Dorsolateral prefrontal cortex (tissue), 122 donors: ENCODE measurements at places on chromosomes 11 and 22.
A peak's percentile ranks its signal among the peaks of the same experiment; 100 is the strongest.

DNA sequence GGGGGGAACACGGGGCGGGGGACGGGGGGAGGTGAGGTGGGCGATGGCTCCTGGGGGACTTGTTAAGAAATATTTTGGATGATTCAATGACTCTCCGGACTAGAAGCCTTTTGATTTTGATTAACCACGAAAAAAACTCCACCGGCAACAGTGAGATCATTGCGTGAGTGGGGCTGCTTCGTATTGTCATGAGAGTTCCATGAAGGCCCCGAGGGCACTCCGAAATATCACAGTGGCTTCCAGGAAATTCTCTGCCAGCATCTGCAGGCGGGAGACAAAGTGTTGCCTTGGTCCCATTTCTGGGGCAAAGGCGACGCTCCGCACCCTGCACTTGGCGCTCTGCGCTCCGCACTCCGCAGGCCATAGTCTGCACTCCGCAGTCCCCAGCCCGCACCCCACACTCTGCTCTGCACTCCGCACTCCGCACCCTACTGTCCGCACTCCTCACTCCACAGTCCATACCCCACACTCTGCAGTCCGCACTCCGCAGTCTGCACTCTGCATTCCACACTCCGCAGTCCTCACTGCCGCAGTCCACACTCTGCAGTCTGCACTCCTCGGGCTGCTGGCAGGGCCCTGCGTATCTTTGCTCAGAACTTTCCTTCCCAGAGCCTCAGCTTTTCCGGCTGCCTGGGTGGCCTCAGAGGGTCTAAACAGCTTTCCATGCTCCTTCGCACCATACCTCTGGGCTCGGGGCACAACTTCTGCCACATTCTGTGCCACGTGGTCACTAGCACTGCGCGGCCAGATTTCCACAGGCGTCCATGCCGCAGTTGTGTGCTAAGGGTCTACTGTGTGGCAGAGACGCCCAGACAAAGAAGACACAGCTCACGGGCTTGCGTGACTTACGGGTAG is 61.1 kb downstream of the LINC01488 start:
- DNase-seq = no peak

DNA sequence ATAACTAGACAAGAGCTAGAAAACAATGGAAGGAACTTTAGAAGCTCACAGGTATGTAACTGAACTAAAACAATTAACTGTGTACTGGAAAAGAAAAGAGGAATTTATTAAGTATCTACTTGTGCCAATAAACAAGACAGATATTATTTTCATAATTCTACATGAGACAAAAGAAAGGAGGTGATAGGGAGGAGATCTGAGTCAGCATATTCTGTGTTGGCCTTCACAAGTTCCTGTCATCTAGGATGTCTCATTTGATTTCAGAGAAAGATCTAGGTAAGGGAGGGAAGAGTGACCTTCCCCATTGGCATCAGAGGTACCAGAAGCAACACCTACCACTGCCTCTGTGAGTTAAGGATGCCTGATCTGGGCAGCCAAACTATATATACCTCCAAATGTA is 34.8 kb upstream of the TEAD1 start:
- DNase-seq = no peak

GRCh38 chr11:105168457-105168856 is 28.9 kb upstream of the CARD18 start:
- no peak for DNase-seq

DNA sequence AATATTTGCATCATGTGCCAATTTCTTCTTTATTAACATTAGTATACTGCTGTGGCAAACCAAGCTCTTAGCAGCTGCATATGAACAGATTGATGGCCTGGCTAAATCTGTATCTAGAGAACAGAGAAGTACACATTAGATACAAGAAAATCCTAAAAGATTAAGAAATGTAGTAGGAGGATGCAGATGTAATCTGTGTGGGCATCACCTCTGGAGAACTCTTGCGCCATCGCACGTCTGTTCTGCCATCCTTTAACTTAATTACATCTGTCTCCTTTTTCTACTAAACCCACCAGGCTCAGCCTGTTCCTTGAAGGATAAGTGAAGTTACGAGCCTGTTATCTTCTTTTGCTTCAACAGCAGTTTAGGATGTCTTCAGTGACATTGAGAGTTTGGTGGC is 196.4 kb upstream of the PITPNB start:
- no peak for DNase-seq

GRCh38 chr11:119178166-119178680 is 7.1 kb upstream of the NHERF4 start:
- DNase-seq = no peak

GRCh38 chr11:65309006-65309405 is 5.7 kb upstream of the CDC42EP2 start:
- no peak for DNase-seq

GRCh38 chr11:72753341-72754148 is 1.3 kb upstream of the ARAP1 start:
- no peak for DNase-seq

DNA sequence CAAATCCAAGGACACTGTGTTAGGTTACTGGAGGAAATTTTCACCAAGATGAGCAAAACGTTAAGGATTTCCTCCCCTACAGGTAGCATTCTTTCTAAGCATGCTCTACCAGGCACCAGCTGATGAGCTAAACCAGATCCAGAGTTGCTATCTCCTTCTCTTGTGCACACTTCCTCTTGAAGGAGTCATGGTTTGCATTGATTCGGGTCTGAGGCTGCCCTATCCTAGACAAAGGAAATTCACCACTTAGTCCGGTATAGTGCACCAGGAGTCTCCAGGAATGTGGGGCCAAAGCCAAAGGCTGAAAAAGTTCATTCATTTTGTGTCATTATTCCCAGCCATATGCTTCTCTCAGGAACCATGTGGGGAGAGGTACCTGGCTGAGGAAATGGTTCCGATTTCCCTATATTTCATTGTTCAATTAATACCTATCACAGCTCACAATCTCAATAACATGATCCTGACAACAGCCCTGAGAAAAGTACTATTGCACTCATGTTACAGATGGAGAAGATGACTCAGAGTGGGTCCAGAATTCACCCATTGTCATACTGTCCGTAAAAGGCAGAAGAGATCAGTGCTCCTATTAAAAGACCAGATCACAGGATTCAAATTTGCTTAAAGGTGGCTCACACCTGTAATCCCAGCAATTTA is 39.1 kb downstream of the SLC35F2 start:
- DNase-seq = no peak

DNA sequence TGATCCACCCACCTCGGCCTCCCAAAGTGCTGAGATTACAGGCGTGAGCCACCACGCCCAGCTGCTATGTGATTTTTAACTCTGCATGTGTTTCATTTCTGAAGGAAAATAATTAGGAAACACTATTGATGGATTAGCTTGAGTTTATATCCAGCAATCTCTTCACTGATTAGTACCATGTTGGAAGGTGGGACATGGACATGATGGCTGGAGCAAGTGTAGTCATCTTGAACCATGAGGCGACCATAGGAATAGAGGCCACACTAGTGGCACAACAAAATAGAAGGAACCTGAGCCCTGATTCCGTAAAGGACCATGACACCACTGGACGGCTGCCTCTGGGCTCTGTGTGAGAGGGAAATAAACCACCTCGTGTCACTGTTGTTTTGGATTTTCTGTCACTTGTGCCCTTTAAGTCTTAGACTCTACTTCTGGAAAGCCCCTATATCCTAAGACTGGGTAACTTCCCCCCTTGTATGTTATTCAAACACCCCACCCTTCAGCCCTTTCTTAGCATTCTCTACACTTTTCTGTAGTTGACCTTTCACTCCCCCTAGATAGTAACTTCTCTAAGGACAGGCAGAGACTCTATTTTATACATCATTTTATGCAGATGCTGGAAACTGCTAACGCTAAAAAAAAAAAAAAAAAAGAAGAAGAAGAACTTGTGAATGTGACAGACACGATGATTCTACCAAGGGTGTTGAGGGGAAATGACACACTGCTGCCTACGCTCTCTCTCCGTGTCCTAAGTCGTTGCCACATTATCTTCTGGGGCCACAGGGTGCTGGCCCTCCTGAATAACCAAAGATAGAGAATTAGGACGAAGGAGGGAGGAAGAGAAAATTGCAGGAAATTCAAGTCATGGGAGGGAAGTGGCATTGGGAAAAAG is 2.7 kb upstream of the VPS37C start:
- DNase-seq = no peak

GRCh38 chr11:131408025-131408640 is 37.7 kb downstream of the NTM start:
- no peak for DNase-seq

GRCh38 chr11:35964841-35965240 is 21.0 kb downstream of the LDLRAD3 start:
- DNase-seq = no peak

DNA sequence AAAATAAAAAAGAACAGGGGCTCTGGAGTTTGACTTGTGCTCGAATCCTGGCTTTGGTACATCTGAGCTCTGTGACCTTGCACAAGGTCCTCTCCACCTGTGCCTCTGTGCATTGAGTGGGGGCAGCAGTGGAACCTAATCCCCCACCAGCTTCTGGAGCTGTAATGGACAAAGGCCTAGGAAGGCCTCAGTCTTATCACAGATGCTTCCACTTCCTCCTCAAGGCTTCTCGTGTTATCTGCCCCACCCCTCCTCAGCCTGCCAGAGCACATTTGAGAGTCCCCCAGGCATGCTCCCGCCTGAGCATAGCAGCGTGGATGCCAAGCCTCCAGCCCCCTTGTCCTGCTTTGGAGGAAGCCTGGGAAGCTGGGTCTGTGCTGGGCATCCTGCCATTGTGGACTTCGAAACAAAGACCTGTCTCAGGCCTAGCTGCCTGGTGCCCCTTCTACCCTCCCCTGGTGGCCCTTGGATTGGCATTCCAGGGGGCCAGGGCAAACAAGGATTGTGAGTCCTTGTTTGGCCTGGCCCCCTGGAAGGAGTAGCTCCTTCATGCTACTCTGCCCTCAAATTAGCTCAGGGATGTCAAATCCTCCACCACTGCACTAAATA is 15.0 kb downstream of the SLC35E4 start:
- peak; percentile 79 for DNase-seq

GRCh38 chr11:10401256-10401655 is 53.8 kb upstream of the AMPD3 start:
- DNase-seq = no peak

GRCh38 chr22:28095316-28096095 is 176.4 kb upstream of the PITPNB start:
- no peak for DNase-seq

DNA sequence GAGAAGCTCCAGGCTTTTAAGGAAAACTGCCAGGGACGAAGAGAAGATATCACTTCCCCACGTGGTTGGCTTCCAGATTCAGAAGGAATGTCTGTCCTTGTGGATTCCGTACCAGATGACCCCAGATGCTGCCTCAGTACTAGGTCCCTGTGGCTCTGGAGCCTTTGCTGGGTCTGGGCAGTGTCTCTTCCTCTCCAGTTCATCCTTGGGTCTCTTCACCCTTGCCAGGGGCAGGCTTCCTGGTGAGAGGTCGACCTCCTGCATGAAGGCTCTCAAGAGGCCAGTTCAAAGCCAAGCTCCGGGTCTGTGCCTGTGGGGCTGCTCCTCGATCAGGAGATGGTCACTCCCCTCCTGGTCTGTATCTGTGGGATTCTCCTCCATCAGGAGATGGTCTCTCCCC is 74.7 kb upstream of the B3GAT1 start:
- DNase-seq = no peak

DNA sequence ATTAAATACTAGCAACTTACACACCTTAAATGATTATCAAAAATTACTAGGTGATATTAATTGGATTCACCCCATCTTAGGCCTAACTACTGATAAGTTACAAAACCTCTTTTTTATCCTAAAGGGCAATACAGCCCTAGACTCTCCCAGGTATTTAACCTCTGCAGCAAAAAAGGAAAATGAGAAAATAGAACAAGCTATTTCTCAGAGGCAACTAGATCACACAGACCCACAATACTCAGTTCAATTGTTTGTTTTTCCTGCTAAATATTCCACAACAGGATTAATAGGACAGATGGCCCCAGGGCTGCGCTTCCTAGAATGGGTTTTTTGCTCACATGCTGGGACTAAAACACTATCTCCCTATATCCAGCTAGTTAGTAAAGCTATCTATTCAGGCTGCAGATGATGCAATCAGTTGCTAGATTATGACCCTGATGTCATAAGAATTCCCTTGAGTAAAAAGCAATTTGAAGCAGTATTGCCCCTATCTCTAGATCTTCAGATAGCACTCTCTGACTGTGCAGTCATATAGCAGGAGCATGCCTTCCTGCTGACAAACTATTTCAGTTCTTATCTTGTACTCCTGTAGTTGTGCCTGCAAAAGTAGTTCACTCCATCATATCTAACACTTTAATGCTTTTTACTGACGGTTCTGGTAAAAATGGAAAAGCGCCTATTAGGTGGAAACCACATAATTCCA is 1595.5 kb upstream of the TENM4 start:
- DNase-seq = no peak

- no peak for DNase-seq
Measured at GRCh38 chr22:49918911-49919881, 762 bp downstream of the CRELD2 start.

DNA sequence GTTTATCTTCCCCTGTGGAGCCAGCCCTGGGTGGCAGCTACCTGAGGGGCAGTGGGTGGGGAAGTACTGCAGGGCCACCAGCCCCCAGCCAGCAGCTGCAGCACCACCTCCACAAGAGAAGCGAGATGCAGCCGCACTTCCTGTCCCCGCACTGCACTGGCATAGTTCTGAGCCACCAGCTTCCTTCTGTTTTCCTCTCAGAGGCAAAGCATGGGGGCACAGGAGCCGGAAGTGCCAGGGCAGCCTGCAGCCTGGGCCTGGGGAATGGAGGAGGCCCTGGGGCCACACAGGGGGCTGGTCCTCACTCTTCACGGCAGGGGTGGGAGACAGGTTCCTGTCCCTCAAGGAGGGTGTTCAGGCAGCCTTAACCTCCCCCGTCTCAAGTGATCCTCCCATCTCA is 11.9 kb upstream of the SH3BP1 start:
- no peak for DNase-seq

GRCh38 chr11:25566298-25567200 is 765.4 kb upstream of the ANO3 start:
- no peak for DNase-seq

DNA sequence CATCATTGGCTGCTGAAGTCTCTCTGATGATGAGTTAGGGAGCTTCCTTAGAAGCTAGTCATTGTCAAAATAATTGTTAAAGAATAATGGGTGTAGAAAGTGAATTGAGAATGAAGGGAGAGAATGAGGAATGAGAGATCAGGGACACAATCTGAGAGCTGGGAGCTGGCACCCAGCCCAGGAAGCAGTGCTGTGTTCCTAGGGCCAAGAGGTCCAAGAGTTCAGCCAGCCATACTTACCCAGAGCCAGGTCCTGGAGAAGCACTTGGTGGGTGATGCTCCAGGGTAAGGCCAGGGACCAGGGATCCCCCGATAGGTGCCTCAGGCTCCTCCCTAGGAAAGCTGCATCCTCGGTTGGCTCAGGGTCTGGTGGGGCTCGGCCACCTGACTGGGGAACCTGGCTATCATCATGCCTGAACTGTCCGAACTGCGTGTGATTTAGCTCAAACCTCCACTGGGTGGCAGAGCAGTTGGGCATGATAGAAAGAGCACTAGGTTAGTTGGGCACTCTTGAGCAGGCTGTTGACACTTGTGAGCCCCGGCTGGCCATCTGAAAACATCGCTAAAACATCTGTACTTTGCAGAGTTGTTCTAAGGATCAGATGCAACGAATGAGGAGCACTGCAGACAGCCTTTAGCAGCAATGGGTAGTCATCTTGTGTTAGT is 123.9 kb upstream of the NCAM1 start:
- peak; percentile 71 for DNase-seq

- no peak for DNase-seq
Measured at GRCh38 chr11:125199915-125200314, 35.4 kb downstream of the PKNOX2 start.

GRCh38 chr11:102422817-102423712 is 29.5 kb downstream of the TMEM123 start:
- no peak for DNase-seq
